ENCODE measurements at places on chromosomes 13 and 19.
A peak's percentile ranks its signal among the peaks of the same experiment; 100 is the strongest.

GRCh38 chr13:96769874-96770273 lies 224.4 kb downstream of the OXGR1 start:
- DNase-seq: no peak

- DNase-seq: no peak
These were observed 95.4 kb downstream of the CYSLTR2 start for GRCh38 chr13:48749144-48749543.

DNA sequence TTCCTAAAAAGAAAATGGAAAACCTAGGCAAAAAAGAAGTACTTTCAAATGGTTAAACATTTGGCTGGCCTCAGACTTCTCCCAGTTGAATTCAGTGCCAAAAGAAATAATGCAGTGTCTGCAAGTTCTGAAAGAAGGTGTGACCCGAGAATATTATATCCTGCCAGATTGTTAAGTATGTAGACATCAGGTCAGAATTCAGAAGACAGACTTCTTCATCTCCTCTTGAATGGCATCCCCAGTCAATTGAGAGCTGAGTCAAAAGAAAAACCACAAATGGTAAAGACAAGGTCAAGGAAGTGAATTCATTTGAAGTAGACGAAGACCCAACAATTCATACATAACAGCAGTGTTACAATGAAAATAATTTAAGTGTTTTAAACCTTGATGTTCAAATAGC lies 194.5 kb downstream of the NBEA start:
- DNase-seq: no peak

GRCh38 chr19:17751912-17752273 lies 616 bp downstream of the FCHO1 start:
- no peak for DNase-seq

DNA sequence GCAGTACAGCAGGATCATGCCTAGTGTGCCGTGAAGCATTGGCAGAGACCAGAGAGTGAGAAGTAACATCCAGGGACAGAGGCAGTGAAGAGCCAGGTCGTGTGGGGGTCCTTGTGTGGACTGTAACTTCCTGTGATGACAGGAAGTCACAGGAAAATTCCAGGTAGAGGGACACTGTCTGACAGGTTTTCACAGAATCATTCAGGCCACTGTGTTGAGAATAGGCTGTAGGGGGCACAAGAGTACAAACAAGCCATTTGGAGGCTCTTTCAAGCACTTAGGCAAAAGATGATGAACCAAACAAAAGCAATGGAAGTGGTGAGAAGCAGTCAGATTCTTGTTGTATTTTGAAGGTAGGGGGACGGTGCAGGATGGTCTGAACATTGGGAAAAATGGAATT lies 46.4 kb downstream of the N4BP2L1 start:
- DNase-seq: peak; percentile 47

DNA sequence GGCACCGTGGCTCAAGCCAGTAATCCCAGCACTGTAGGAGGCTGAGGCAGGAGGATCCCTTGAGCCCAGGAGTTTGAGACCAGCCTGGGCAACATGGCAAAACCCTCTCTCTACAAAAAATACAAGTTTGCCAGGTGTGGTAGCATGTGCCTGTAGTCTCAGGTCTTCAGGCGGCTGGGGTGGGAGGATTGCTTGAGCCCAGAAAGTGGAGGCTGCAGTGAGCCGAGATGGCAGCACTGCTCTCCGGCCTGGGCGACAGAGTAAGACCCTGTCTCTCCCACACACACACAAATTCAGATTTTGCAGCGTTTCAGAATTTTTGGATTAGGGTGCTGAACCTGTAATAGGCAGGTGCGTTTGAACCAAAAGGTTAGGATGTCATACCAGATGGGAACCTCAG lies 2.2 kb downstream of the RPS11 start:
- no peak for DNase-seq

DNA sequence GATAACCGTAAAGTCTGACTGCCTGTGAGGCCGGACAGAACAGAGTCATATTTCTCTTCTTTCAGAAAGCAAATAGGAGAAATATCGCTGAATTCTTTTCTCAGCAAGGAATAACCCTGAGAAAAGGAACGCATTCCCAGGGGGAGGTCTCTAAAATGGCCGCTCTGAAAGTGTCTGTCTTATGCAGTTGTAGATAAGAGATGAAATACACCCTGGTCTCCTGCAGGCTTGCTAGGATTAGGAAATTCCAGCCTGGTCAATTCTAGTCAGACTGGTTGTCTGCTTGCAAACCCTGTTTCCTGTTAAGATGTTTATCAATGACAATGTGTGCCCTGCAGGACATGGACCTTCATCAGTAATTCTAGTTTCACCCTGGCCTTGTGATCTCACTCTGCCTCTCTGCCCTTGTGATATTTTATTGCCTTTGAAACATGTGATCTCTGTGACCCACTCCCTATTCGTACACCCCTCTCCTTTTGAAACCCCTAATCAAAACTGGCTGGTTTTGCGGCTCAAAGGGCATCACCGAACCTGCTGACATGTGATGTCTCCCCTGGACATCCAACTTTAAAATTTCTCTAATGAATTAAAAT lies 934.8 kb upstream of the SPRY2 start:
- no peak for DNase-seq

DNA sequence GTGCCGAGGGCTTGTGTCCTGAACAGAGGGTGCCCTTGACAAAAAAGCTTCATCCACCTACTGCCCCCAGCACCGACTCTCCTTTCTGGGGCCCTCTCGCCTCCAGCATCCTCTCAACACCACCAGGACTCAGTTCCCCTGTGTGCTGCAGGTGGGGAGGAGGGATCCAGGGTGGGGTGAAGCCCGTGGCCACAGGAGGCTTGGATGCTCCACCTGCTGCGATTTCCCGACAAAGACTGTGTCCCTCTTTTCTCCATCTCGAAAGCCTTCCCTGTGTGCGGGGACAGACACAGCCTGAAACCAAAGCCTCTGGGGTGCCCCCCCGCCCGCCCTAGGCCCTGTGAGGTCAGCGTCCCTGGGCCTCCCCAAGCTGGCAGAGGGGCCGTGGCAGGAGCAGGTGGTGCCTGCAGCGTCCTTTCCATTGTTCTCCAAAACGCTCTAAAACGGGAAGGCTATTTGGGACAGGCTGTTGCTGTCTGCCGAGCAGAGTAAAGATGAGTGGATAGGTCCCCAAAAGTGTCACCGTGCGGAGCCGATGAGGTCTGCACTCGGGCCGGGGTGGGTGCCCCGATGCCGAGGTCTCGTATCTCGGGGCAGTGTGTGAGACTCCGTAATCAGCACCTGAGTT lies 185.7 kb downstream of the PTPRS start:
- no peak for DNase-seq

- DNase-seq: no peak
These were observed 4.9 kb downstream of the PLK5 start for GRCh38 chr19:1528596-1529429.

GRCh38 chr19:49690656-49691242 lies at the start of gene CPT1C:
Gene CPT1C (plus strand): TSS chr19:49691116. CDS start chr19:49692253, 1,137 bp downstream.
- no peak for DNase-seq

DNA sequence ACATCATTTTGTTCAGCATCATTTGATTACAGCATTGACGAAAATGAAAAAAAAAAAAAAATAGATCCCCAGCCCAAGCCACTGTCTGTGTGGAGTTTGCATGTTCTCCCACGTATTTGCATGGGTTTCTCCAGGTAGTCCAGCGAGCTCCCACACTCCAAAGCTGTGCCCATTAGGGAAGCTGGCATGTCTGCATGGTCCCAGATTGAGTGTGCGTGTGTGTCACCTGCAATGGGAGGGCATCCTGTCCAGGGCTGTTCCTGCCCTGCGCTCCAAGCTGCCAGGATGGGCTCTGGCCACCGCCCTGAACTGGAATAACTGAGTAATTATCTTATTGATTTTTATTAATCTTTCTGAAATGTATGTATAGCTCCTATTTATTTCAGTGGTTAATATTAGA lies 88.6 kb downstream of the KLF12 start:
- no peak for DNase-seq

DNA sequence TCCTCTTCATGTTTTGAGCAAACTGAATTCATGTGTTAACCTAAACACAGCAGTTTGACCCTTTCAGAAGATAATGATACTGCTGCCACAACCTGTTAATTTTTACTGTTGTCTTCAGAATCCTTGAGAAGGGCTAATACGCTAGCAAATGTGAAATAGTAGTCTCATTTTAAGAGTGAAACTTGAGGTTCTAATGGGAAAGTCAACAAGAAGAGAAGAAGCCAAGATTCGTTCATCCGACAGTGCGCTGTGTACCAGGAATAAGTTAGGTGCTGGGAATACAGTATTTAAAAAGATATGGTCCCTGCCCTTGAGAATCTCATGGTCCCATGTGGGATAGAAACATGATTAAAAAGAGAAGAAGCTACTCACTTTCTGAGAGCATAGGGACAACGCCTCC lies 134.4 kb downstream of the KL start:
- no peak for DNase-seq

GRCh38 chr19:55459551-55459949 lies 1.9 kb downstream of the ISOC2 start:
- no peak for DNase-seq

Data from hematopoietic multipotent progenitor cell treated with erythropoietin and hydrocortisone succinate and interleukin-3 and kit ligand, for 15 days (in vitro differentiated cells).